ENCODE measurements at places on chromosomes 1 and 21.

DNA sequence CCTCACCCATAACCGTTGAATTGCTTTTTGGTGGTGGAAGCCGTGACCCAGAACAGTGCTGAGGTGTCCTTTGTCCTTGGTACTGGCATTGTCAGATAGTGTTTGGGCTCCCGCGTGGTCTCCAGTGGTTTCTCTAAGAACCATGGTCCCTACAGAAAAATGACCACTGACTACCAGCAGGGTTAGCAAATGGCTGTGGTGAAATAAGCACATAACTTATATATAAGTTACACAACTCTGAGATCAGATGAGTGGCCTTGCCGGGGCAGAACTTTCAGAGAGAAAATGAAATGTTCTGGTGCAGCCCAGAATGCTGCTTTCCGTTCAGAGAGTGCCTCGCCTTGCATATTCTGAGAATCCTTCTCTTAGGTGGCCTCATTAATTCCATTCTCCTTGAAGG is 5.0 kb downstream of the SLC37A1 start:
- no peak for DNase-seq

DNA sequence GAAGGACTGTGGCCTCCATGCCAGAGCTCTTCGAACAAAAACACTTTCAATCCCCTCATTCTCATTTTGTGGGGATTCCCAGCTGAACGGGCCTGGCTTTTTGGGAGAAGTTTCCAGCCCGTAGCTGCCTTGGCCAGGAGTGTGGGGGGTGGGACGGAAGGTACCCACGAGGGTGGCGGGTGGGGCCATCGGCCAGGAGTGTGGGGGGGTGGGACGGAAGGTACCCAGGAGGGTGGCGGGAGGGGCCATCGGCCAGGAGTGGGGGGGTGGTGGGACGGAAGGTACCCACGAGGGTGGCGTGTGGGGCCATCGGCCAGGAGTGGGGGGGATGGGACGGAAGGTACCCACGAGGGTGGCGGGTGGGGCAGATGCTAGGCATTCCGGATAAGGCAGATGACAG is 71.7 kb upstream of the ZBTB18 start:
- DNase-seq, result no peak

- DNase-seq, result no peak
These were observed 70.4 kb downstream of the CHRM3 start for GRCh38 chr1:239456788-239457187.

DNA sequence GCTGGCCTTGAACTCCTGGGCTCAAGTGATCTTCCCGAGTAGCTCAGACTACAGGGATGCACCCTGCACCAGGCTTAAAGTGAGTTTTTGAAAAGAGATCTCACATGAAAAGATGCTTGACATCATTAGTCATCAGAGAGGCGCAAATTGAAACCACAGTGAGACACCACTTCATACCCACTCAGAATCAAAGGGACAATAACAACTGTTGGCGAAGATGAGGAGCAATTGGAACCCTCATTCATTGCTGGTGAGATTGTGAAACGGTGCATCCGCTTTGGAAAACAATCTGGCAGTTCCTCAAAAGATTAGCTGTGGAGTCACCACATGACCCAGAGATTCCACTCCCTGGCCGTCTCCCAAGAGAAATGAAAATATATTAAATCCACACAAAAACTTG is 122.3 kb downstream of the PGBD5 start:
- no peak for DNase-seq

GRCh38 chr21:28179136-28179535 is 813.5 kb downstream of the LTN1 start:
- no peak for DNase-seq

DNA sequence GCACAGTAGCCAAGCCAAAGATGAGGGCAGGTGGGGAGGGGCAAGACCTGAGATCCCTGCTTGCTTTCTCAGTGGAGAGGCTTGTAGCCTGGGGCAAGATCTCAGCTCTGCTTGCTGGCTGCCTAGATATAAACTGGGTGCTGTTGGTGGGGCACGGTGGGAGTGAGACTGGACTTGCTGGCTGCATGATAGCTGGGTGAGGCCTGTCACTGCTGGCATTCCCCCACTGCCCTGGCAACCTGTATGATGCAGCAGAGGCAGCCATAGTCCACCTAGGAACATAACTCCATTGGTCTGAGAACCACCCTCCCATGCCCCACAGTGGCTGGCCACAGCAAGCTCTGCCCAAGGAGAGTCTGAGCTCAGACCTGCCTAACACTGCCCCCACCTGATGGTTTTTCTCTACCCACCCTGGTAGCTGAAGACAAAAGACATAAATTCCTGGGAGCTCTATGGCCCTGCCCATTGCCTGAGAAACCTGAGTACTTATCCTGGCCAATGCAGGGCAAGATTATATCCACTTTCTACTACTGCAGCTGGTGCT is 261.9 kb upstream of the DEPDC1 start:
- no peak for DNase-seq

- no peak for DNase-seq
These were observed 86.2 kb downstream of the SIK1 start for GRCh38 chr21:43340491-43341377.

- DNase-seq, result no peak
These were observed 369.7 kb downstream of the RRAGC start for GRCh38 chr1:38489844-38490270.

- DNase-seq, result no peak
These were observed 12.8 kb downstream of the KRTAP24-1 start for GRCh38 chr21:30269803-30270530.

- no peak for DNase-seq
These were observed 100.3 kb downstream of the GRIK3 start for GRCh38 chr1:36934061-36934460.

GRCh38 chr21:32917362-32918135 is 108.2 kb upstream of the OLIG2 start:
- DNase-seq, result no peak

DNA sequence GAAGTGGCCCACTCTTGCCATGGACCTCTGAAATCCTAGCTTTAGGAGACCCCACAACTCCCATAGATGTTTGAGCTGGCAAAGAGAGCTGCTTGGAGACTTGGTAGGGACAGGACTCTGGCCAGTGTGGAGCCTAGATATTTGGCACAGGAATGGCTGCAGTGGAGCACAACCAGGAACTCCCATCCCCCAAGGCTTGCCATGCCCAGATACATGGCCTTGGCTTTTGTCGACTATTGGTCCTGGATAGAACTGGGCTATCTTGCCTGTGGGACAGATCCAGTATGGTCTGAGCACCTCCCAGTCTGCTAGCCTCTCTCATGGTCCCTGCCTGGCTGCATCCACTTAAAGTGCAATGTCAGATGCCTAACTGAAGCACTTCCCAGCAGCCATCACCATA is 7.8 kb upstream of the GBP2 start:
- no peak for DNase-seq

GRCh38 chr1:112876315-112876714 is 79.7 kb downstream of the SLC16A1 start:
- DNase-seq, result no peak

GRCh38 chr1:10989095-10989494 is 23.4 kb upstream of the TARDBP start:
- DNase-seq, result no peak

DNA sequence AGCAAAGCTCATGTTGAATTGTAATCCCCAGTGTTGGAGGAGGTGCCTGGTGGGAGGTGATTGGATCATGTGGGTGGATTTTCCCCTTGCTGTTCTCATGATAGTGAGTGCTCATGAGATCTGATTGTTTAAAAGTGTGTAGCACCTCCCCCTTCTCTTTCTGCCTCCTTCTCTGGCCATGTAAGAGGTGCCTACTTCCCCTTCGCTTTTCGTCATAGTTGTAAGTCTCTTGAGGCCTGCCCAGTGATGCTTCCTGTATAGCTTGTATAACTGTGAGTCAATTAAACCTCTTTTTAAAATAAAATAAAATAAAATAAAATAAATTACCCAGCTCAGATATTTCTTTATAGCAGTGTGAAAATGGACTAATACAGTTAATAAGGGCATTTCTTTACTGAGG is 1025.7 kb downstream of the PLA2G4A start:
- no peak for DNase-seq

DNA sequence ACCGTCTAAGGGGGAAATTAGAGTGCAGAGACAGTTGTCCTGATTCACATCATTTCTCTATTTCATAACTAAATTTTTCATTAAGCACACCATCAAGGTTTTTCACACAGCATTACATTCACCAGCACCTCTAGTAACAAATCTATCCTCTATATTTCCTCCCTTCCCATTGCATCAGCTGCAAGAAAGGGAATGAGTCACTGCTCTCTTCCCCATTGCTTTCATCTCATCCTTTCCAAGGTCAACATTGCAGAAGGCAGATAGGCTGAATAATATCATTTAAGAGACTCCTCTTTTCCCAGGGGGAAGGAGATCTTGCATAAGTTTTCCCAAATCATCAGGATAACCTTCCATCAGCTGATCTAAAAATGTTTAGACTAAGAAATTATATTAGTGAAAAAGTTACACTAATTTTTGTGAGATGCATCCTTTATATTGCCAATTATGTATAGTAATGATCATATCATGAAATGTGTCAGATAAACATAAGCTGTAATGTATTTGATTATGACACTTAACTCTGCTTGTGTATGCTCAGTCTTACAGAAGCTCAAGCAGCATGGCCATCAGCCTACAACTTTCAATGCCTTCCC is 4.3 kb downstream of the INTS7 start:
- DNase-seq, result no peak

- no peak for DNase-seq
These were observed 58.8 kb upstream of the PRDX6 start for GRCh38 chr1:173418107-173418985.

DNA sequence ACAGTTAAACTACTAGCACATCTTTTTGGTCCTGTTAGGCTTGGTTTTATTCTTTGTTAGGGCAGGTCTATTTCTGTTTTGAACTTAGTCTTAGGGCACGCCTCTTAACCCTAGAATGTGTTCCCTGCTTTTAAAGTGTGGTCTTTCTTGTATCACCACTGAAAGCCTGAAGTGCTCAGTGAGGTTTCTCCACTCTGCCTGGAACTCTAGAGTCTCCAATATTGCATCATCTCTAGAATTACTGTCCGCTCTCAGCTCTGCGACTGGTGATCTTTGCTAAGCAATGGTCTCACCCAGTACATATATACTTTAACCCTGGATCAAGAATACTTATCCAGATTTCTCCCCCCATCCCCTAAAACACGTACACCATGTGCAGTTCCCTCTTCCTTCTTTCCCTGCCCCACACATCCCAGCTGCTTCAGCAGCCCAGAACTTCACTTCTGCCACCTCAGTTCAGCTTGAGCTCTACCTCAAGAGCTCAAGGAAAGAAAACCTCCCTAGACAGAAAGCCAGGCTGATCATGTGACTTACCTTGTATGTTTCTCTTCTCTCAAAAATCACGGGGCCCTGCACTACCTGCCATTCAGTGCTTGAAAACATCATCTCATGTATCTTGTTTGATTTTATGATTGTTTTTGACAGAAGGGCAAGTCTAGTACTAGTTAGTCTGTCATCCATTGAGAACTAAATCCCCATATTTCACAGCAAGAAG is 59.9 kb downstream of the TENT5C start:
- no peak for DNase-seq

DNA sequence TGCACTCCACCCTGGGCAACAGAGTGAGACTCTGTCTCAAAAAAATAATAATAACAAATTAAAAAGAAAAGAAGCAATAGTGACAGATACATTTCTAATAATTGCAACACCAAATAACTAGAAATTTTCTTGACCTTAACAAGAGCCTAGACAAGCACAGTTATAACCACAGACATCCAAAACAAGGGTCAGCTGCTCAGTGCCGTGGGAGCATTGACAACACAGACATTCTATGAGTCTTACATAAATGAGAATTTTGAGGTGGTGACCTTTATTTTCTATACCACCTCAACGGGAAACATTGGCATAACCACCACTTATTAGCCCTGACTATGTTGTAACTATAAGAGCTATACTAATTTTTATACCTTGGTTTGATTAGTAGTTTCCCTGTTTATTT is 156.1 kb downstream of the NR5A2 start:
- no peak for DNase-seq

DNA sequence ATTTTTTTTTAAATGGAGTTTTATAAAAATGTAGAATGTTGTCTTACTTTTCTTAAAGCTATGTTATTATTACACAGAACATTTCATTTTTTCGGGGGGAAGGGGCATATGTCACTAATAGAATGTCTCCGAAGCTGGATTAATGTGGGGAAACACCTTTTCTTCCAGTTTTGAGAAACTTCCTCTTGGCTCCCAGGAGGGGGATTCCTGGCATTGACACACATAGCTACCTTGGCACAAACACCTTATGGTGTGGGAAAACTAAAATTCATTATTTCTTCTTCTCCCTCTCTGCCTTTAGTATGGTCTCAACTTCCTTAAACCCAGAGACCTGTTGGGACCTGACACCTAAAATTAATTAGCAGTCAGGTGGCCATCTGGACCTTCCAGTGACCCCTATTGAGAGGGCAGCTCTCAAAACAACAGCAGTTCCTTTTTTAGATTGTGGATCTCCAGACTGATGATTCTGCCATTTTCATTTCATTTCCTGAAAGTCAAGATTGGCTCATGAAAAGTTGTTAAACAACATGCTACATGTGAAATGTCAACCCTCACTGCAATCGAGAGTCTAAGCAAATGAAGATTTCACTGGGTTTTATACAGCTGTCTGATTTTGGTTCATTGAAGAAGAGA is 70.1 kb upstream of the EDEM3 start:
- no peak for DNase-seq

DNA sequence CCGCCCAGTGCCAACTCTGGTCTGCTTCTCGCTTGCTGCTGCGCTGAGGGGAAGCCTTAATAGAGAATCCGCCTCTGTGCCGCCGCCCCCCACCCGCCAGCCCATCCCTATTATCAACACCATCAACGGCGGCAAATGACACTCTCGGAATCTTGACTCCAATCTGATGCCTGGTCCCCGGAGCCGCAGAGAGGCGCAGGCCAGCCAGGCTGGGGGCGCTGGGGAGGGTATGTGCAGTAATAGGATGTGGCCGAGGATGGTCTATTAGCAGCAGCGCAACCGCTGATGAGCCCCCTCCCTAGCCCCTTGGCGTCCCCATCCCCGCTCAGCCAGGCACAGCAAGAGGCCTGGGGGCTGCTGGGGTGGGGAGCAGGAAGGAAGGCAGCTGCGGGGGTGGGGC is 15.1 kb upstream of the DMBX1 start:
- DNase-seq, result no peak

DNA sequence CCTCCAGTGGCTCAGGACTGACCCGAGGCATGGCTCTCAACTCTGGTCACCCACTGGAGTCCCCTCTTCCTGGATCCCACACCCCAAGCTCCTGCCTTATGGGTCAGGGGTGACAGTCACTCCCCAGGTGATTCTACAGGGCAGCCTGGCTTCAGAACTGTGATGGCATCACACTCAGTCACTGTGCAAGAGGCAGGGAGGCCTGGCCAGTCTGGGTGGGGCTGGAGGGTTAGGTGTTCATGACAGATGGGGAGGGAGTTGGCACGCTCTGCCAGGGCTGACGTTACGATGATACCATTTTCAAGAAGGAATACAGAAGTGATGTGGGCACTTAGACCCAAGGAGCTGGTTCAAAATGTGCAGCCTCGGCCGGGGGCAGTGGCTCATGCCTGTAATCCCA is 25.2 kb upstream of the ABCG1 start:
- DNase-seq, result no peak

DNA sequence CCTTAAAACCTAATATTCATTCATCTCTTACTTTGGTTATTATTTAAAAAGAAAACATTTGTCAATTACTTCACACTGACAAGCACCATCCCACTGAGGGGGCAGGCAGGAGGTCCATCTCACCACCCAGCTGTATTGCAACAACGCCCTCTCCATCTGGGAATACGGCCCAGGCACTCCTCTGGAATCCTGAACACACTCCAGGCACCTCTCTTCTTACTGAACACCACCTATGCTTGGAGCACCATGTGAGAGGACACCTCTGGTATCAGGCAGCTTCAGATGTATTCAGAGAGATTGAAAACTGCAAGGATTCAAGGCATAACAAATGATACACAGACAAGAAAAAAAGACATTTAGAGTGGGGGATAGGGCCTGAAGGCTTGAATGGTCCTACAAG is 147.1 kb downstream of the CACNA1E start:
- no peak for DNase-seq
